ENCODE measurements at places on chromosomes 12 and 14.

- DNase-seq, result no peak
These were observed 163.0 kb upstream of the E2F7 start for GRCh38 chr12:77228376-77228775.

DNA sequence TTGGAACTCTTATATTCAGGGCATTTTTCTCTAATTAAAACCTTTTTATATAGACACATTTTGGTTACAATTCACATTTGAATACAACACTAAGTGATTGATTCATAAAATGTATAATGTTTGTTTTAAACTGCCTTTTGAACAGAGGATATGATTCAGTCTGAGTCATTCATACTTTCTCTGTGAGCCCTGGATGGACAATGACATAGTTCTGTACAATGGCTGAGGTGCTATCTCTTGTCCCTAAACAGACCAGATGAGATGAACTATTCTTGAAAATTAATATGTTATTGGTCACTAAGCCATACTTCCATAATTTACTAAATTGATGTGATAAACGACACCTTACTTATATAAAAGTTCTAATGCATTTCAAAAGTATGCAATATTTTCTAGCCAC lies 199.7 kb upstream of the ATXN7L3B start:
- DNase-seq, result peak; percentile 52

GRCh38 chr12:124524231-124524925 lies 43.0 kb downstream of the NCOR2 start:
- peak; percentile 94 for DNase-seq

- peak; percentile 94 for DNase-seq
These were observed 71.4 kb downstream of the MNAT1 start for GRCh38 chr14:60805841-60806430.

DNA sequence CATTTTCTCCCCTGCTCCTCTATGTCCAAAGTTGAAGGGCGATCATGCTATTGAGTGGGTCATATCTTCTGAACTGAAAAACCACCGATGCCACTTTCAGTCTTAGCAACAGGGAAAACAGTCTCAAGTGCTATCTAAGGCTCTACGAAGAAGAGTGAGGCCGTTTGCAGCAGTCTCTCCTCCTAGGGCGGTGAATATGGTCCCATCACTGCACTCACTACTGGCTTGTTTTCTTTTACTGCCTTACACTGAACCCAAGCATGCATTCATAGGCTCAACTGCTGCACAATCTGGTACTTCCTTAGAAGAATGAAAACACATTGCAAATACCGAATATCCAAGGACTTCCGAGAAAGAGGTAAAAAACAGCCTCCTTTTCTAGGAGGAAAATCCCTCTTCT lies 92.1 kb downstream of the DNAH10 start:
- no peak for DNase-seq

DNA sequence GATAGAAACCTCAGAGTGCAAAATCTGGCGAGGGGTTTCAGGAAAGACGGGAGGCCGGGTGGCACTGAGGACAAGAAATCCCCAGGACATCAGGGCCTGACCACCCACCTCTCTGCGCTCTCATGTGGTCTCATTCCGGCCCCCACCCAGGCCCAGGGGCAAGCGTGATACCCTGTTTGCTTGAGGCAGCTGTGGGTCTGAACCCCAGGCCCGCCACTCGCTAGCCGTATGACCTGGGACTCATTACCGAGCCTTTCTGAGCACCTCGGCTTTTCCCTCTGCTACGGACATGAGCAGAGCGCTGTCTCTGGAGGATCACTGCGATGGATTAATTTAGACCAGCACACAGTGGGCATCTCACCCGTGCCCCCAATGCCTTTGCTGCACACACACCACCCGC lies 25.5 kb upstream of the BCDIN3D start:
- no peak for DNase-seq

DNA sequence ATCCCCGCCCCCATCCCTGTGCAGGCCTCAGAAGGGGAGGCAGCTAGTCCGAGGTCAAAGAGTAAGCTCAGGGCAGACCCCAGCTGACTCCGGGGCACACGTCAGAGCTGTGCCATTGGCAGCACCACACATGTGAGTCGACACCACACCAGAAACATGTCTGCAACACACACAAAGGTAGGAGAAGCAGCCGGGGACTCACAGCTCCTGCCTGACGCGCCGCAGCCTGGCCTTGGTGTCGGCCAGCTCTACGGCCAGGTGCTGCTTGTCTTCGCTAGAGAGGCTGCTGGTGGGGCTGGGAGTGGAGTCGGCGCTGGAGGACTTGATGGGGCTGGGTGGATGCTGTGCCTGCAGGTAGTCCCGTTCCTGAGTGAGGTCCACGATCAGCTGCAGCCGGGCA lies 78.5 kb downstream of the CCDC88C start:
- no peak for DNase-seq

Measured in EH (cell line).